Kidney capillary endothelial cell (primary cell): ENCODE measurements at places on chromosomes 16 and 17.

- DNase-seq, result no peak
These were observed 255.1 kb downstream of the HS3ST3A1 start for GRCh38 chr17:13346592-13346991.

- DNase-seq, result no peak
These were observed 3.9 kb downstream of the KRT12 start for GRCh38 chr17:40862985-40863733.

- DNase-seq, result no peak
These were observed 22.5 kb upstream of the CACNG1 start for GRCh38 chr17:67021743-67022450.

GRCh38 chr16:57042157-57043111 is 49.9 kb upstream of the CPNE2 start:
- no peak for DNase-seq

- no peak for DNase-seq
These were observed 864.0 kb downstream of the KCNJ2 start for GRCh38 chr17:71033336-71033735.
